ENCODE measurements at places on chromosomes 2 and 18.

- no peak for DNase-seq
Observed at GRCh38 chr2:7930800-7931635, 750.8 kb upstream of the ID2 start.

DNA sequence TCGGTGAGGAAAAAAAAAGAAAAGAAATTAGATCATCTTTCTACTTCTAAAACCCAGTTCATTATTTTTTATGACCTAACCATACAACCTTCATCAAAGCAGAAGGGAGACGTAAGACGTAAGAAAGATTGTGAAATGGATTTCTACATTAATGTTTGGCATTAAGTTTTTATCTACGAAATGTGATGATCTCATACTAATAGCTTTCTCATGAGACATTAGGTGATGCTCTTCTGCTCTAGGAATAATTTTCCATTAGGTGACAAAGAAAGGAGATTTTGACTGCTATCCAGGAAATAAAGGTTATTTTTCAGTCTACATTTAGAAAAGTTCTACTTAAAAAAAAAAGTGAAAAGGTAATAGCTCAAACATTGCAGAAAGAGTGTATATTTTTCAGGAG, 748.6 kb downstream of the ERBB4 start:
- DNase-seq: no peak

- DNase-seq: no peak
Observed at GRCh38 chr18:71666481-71666880, 877.7 kb downstream of the CBLN2 start.

DNA sequence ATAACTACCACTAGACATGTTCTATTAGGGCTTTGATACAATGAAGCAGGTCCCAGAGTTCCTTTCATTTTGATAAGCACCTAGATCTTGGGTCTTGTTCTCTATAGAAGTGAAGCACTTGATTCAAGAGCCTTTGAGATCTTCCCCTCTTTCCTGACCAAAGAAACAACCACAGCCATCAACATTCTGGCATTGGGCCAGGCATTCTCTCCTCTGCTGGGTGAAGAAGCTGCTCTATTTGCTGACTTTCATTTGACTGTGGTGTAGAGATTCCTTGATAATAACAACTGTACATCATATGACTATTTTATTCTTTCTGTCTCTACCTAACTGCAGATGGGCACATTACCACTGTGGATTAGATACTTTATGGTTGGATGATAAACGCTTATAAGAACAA, 96.6 kb upstream of the LYPD1 start:
- no peak for DNase-seq

DNA sequence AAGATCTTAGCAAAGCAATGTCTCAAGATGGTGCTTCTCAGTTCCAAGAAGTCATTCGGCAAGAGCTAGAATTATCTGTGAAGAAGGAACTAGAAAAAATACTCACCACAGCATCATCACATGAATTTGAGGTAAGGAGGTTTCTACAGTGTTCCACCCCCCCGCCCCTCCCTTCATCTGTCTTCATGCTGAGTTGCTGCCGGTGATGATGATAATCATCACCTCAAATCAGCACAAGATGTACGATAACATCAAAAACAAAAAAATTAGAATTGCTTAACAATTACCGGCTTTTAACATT, 14.6 kb downstream of the UGP2 start:
- DNase-seq: no peak
